ENCODE measurements at places on chromosomes 7 and 10. TPM values are rescaled to one million over a fixed set of nuclear protein-coding genes. Genes with fewer than 3 reads are reported as not detected.
A peak's percentile ranks its signal among the peaks of the same experiment; 100 is the strongest.

The ASAH2 gene
- not detected for total RNA-seq

The RBM33 gene
- 30.8 TPM for total RNA-seq

The CCDC7 gene
- 24.7 TPM for total RNA-seq

The CPN1 gene
- not detected for total RNA-seq

The UPK3B gene
- total RNA-seq = 0.49 TPM

The UTF1 gene
- total RNA-seq = not detected

The SEPTIN7 gene
- total RNA-seq = 187 TPM

- no peak overlapping the region for H3K27ac ChIP-seq
- no peak for DNase-seq
- no peaks in the 10 kb centered on the region for H3K4me1 ChIP-seq
Observed at GRCh38 chr7:91198371-91198770, 65.9 kb upstream of the FZD1 start.

DNA sequence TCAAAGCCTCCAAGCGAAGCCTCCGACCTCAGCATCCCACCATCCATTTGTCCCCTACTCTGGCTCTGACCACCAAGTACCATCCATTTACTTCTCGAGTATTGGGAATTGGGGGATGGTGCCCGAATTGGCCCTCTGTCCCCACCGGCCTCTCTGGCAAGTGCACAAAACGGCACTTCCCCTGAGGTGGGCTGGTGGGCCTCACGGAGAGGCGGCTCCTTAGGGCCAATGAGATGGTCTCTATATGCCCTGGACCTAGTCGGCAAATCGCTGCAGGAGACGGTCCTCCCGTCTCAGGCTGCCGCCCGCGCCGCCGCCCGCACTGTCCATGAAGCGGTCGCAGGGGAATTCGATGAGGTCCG is 2.8 kb downstream of the TRIL start:
- no peak for DNase-seq
- peaks cover 61% of the 10 kb centered on the region for H3K4me1 ChIP-seq
- H3K27me3 ChIP-seq = no peaks in the 10 kb centered on the region
- peak overlapping the region; percentile 78 for H3K27ac ChIP-seq

DNA sequence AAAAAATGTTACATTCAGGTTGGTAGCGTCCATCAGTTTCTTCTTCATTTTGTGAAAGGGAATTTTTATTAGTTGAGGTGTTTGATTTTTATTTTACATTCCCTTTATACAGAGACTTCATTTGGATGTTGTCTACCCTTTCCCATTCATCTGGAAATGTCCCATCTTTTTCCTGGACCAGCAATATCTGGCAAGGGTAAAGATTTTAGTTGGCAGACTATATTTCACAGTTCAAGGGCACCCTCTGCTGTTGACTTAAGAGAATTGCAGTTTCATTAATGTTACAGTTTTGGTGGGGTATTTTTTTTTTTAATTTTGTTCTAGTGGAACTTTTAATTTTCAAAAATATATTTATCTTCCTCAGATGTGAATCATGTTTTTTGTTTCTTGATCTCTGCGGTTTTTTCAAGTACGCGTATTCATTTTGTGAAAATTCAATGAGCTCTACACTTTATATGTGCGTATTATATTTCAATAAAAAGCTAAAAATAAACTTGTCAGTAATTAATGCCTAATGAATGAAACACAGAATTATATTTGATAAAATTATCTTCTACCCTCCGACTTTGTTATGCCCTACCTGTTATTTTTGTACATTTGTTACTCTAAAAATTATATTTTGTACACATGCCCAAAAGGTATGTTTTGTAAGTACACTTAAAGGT is 97.9 kb upstream of the KLF14 start:
- DNase-seq = no peak
- H3K4me3 ChIP-seq = no peak overlapping the region
- H3K27me3 ChIP-seq = no peaks in the 10 kb centered on the region
- no peaks in the 10 kb centered on the region for H3K4me1 ChIP-seq
- no peak overlapping the region for H3K27ac ChIP-seq

GRCh38 chr10:126380352-126381076 is 7.8 kb downstream of the ADAM12 start:
- no peak for DNase-seq
- H3K4me1 ChIP-seq = no peaks in the 10 kb centered on the region
- H3K27me3 ChIP-seq = peaks cover 38% of the 10 kb centered on the region
- H3K4me3 ChIP-seq = no peak overlapping the region
- H3K36me3 ChIP-seq = no peaks in the 10 kb centered on the region

- DNase-seq = peak; percentile 65
- H3K27me3 ChIP-seq = no peaks in the 10 kb centered on the region
- H3K36me3 ChIP-seq = peaks cover 46% of the 10 kb centered on the region
- peaks cover 45% of the 10 kb centered on the region for H3K4me1 ChIP-seq
- peak overlapping the region; percentile 58 for H3K27ac ChIP-seq
- H3K4me3 ChIP-seq = no peak overlapping the region
Observed at GRCh38 chr7:157405914-157406810, 69.4 kb downstream of the DNAJB6 start.

GRCh38 chr7:135215698-135216097 is 4.4 kb upstream of the WDR91 start:
- no peaks in the 10 kb centered on the region for H3K27me3 ChIP-seq
- no peaks in the 10 kb centered on the region for H3K36me3 ChIP-seq
- no peak overlapping the region for H3K4me3 ChIP-seq

- H3K4me3 ChIP-seq = no peak overlapping the region
- H3K4me1 ChIP-seq = no peaks in the 10 kb centered on the region
- peaks cover 4% of the 10 kb centered on the region for H3K27me3 ChIP-seq
Observed at GRCh38 chr7:108603656-108604306, 34.1 kb downstream of the DNAJB9 start.

- DNase-seq = peak; percentile 77
- H3K27me3 ChIP-seq = no peaks in the 10 kb centered on the region
- no peak overlapping the region for H3K4me3 ChIP-seq
- H3K36me3 ChIP-seq = no peaks in the 10 kb centered on the region
- peak overlapping the region; percentile 78 for H3K27ac ChIP-seq
Observed at GRCh38 chr10:30857803-30858202, 173.9 kb downstream of the ZNF438 start.

DNA sequence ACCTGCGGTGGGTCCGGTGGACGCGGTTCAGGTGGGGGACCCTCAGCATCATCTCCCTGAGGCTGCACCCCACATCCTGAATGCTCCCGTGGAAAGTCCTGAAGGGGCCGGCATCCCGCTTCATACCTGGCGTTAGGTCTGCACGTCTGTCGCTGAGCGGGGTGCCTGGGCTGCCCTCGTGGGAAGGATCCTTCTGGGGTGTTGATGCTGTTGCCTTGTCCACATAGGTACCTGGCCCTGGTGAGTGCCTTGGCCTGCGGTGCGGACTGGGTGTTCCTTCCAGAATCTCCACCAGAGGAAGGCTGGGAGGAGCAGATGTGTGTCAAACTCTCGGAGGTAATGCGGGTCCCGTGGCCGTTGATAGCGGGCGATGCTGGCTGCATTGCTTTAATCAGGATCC is 37.8 kb downstream of the PFKP start:
- H3K27ac ChIP-seq = peak overlapping the region; percentile 71
- peaks cover 59% of the 10 kb centered on the region for H3K36me3 ChIP-seq
- H3K4me3 ChIP-seq = no peak overlapping the region
- no peak for DNase-seq
- H3K27me3 ChIP-seq = no peaks in the 10 kb centered on the region
- peaks cover 55% of the 10 kb centered on the region for H3K4me1 ChIP-seq

DNA sequence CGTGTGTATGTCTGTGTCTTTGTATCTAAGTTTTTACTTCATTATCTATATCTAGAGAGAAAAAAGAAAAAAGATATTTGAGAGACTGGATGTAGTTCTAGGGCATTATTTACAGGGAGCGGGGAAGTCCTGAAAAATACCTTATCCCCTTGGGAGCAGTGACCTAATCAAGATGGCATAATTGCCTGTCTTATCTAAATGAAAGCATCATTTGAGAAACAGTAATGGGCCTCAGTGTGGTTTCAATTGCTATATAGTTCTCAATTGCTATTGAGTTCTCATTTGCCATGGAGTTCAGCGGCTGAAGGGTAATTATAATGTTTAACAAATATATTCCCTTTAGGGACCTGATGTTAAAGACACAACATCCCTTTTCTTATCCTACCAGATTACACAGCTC is 216.5 kb downstream of the PLXNA4 start:
- no peak for DNase-seq

Measured in left ventricle myocardium inferior (tissue), 1 donor.